CD4-positive, alpha-beta T cell treated with Interferon gamma for 1 hour (primary cell): ENCODE measurements at places on chromosomes 16 and 17.

- no peak for DNase-seq
Observed at GRCh38 chr17:1471911-1472821, 16.1 kb upstream of the CRK start.

DNA sequence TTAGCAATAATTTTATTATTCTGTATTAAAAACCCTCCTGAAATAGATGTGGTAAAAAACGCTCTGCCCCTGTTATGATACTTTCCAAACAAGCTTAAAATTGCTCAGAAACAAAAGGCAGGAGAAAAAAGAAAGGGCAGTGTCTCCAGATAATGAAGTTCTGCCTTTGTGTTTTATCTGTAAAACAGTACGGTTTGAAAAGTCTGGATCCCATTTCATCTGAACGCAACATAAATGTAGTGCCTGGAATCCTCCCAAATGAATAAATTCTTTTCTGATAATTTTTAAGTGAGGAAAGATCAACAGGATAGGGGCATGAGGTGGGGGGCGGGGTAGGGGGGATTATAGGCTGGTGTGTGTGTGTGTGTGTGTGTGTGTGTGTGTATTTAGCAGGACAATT, 87.5 kb upstream of the SOX9 start:
- DNase-seq = no peak

GRCh38 chr17:32302860-32303649, 37.4 kb downstream of the RHBDL3 start:
- no peak for DNase-seq

DNA sequence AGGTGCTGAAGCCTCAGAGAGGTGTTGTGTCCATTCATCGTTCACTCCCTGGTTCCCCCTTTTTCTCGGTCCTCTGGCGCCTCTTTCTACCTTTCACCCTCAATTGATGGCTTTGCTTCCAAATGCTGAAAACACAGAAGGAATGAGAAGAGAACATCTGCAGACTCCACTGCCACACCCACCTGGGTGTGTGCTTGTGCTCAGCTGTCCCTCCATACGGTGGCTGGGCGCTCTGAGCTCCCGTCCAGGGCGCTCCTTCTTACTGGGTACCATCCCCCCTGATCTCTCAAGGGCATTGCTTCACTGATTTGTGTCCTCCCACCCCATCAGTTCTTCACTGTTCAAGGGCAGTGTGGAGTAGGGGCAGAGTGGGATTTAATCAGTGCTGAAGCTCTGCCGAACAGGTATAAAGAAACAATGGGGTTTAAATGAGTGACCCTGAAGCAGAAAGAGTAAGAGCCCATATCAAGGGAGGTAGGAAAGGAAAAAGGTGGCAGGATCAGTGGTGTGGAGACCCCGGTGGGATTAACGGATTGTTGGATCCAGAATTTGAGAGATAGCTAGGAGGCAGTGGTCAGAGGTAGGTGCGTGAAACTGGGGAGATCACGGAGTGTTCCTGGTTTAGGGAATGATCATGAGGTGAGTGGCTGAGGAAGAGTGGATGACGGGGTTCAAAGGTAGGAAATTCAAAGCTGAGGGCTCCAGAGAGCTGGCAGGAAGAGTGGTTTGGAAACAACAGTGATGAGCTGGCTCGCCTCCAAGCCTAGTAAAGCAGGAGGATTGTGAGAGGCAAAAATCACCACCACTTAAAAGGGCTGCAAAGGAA, 40.8 kb downstream of the MRTFB start:
- no peak for DNase-seq

GRCh38 chr17:59372138-59372751, 40.8 kb downstream of the YPEL2 start:
- DNase-seq = no peak

DNA sequence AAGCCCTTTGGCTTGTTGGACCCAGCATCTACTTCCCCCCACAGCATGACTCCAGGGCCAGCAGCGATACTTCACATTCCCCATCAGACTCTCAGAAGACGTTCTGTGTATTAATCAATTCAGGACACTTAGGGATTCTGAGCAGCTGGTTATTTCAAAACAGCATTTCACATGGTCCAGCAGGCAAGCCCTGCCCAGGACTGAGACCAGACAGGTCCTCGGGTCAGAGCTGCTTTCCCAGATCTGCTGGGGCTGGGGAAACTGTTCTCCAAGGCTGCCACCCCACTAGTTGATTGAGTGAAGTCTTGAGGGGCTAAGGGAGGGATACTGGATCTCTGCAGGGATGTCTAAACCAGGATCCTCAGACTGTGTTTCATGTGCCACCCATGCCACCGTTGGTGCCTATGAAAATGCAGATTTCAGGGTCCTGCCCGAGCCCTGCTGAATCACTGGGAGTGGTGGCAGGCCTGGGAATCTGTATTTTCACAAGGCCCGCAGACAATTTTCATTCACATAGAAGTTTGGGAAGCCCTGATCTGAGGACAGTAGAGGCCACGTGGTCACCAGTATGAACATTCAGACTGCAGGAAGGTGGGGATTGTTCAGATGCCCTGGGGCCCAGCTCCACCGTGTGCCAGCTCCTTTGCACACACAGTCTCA, 40.6 kb upstream of the CDH5 start:
- DNase-seq = no peak

DNA sequence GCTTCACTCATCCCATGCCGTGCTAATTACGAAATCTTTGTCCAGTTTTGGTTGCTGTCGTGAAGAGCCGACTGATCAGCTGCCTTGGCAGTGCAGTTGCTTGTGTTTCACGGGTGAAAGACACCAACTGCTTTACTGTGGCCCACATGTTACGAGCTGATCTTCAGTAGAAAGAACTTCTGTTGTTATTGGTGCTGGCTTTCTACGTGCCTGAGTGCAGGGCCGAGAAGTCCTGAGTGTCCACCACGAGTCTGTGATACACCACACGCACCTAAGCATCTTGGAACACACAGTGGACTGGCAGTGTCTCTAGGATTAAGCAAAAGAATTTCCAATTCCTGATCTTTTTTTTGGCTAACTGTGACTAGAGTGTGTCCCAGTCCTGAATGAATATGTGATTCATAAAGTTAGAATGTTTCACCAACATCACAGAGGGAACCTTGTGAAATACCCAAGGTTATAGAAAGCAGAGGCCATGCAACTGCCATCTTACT, 70.4 kb upstream of the CLEC18A start:
- DNase-seq = no peak

DNA sequence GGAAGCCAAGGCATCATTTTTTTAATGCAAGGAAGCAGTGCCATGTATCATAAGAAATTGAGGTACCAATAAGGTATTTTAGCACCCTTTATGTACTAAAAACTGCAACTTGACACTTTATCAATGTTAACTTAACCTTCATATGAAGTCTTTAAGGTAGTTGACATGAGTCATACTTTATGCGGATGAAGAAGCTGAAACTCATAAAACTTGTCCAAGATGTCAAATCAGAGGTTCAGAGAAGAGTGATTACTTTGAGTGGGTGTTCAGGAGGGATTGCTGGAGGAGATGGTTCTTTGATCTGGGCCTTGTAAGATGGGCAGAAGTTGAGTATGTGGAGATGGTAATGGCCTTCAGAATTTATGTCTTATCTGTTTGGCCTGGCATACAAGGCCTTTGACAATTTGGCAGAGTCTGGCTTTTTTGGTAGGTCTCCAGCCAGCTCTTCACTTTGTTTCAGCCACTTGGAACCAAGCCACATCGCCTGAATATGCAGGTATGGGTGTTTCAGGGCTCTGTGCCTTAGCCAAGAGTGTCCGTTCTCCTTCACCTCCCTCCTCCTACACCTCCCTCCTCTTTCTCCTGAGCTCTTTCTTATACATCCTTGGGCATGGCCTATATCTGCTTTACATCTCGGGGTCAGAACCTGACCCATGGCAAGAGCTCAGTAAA, 23.7 kb downstream of the YPEL2 start:
- DNase-seq = no peak

- DNase-seq = no peak
Observed at GRCh38 chr16:81967358-81967757, 43.9 kb downstream of the SDR42E1 start.

- no peak for DNase-seq
Observed at GRCh38 chr17:80129006-80129565, 17.8 kb downstream of the EIF4A3 start.

DNA sequence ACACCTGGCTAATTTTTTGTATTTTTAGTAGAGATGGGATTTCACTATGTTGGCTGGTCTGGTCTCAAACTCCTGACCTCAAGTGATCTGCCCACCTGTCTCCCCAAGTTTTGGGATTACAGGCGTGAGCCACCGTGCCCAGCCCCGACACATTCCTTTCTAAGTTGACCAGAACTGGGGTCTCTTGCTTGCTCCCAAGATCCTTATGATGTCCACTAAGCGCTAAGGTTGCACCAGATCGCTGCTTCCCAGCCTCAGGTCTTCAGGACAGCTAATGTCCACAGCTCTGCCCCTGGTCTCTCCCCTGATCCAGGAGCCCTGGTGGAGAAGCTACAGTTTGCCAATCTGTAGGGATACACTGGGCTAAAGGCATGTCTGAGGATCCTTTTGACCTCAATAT, 29.5 kb downstream of the NSMCE1 start:
- DNase-seq = no peak

GRCh38 chr17:32805029-32805976, 71.6 kb downstream of the MYO1D start:
- DNase-seq = no peak

- no peak for DNase-seq
Observed at GRCh38 chr16:27108051-27108770, 41.5 kb downstream of the C16orf82 start.

- DNase-seq = no peak
Observed at GRCh38 chr16:4057439-4057877, 58.8 kb downstream of the ADCY9 start.

- peak; percentile 93 for DNase-seq
Observed at GRCh38 chr17:5584383-5585286, at the start of gene NLRP1. Gene NLRP1 (minus strand): TSS chr17:5584509. CDS start chr17:5583957, 552 bp downstream.

DNA sequence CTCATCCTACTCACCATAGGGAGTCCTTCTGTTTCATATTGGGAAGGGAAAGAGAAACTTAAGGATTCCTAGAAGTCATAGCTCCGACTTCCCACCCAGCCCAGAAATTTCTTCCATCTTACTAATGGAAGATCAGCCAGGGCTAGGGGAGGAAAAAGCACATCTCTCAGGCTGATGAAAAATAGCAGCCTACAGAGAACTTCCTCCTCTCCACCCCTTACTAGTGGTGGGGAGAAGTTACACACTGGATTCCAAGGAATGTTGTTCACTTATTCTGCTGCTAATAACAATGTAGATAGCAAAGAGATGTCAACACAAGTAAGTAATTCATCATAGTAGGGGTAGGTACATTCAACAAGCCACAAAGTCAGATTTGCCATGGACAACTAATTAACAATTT, 94.4 kb downstream of the SPACA3 start:
- no peak for DNase-seq

DNA sequence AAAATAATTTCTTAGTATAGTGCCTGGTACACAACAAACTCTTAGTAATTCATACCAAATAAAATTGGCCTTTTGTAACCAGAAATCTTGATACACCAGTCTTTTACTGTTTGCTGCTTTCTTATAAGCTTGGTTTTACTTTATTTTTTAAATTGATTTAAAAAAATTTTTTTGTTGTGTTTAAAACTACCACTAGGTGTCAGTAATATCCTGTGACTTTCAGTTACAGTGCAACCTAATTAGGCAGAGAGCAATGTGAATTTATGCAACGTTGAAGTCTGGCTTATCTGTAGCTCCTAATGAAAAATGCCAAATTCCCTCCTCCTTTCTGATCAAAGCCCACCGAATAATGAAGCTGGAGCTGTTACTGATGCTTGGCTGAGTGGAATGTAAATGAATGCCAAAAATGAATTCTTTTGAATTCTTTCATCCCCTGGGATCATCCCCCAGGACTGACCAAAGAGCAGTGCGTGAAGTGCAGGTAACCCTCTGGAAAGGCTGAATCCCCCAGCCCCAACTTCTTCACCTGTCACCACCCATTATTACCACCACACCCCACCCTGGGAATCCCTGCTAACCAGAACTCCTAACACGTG, 3.8 kb downstream of the ERCC4 start:
- no peak for DNase-seq

DNA sequence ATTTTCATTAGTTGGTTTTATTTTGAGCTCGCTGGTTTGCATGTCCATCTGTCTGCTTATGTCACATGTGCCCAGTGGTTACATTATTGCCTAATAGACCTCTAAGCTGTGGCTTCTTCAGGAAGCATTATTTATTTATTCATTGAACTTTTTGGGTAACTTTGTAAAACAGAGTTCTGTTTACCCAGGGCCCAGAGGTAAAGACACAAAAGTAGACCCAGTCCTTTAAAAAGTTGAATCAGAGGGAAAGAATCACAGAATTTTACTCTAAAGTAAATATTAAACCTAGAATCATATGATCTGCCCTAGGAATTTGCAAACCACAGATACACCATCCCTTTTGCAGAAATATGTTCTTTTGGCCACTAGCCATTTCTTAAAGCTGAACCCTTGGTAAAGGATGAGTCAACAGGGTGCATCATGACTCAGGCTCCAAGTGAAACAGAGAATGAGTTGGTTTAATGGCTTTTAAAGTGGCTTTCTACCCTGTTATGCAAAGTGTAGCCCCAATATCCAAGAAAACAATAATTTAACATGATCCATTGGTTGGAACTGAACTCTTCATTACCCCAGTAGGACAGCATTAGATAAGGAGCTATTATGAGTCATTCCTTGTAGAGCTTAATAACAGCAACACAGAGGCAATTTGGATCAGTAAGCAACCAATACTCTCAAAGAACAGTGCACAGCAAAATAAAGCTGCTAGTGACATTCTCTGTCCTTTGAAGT, 236.3 kb downstream of the KCNJ2 start:
- no peak for DNase-seq

GRCh38 chr16:67191411-67191994, 452 bp upstream of the E2F4 start:
- no peak for DNase-seq

- DNase-seq = peak; percentile 41
Observed at GRCh38 chr16:29816694-29817441, 916 bp downstream of the PAGR1 start.

GRCh38 chr17:68228817-68229570, 18.8 kb upstream of the AMZ2 start:
- no peak for DNase-seq

DNA sequence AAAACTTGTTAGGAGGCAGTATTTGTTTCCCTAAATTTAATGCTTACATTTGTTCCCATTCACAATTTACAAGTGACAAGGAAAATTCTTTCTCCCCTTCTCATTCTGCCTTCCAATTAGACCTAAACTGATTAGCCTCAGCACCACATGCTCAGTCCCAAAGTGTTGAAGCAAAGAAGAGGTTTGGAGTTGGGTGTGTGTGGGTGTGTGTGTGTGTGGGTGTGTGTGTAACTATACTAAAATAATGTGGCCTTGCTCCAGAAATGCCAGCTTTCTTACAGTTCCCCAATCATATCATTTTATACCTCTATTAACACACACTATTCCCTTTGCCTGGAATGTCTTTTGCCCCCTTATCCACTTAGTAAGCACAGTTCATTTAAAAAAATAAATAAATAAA, 6.9 kb upstream of the UTP6 start:
- DNase-seq = no peak
